ENCODE measurements at places on chromosomes 16 and 17. TPM values are rescaled to one million over a fixed set of nuclear protein-coding genes. Genes with fewer than 3 reads are reported as not detected.

The KCNJ12 gene
- 9.7 TPM for total RNA-seq

The STX1B gene
- 2.1 TPM for total RNA-seq

The GAST gene
- total RNA-seq = not detected

The GGT6 gene
- total RNA-seq = not detected

The TLCD2 gene
- 6.1 TPM for total RNA-seq

The INCA1 gene
- total RNA-seq = 2.3 TPM

The SMIM36 gene
- not detected for total RNA-seq

The DHRS7C gene
- total RNA-seq = 23.4 TPM

The LYRM1 gene
- total RNA-seq = 40.2 TPM

The UTS2R gene
- total RNA-seq = 0.88 TPM

The TMC7 gene
- total RNA-seq = 0.69 TPM

The CUEDC1 gene
- 37.6 TPM for total RNA-seq

The HS3ST3A1 gene
- total RNA-seq = 4.1 TPM

The SLC16A6 gene
- 0.25 TPM for total RNA-seq

The GRB7 gene
- total RNA-seq = 1.3 TPM

The P4HB gene
- total RNA-seq = 283 TPM

The P2RX1 gene
- 0.22 TPM for total RNA-seq

The CCL16 gene
- total RNA-seq = not detected
